NCI-H2171 (cell line): ENCODE measurements at places on chromosomes 3 and 15.

DNA sequence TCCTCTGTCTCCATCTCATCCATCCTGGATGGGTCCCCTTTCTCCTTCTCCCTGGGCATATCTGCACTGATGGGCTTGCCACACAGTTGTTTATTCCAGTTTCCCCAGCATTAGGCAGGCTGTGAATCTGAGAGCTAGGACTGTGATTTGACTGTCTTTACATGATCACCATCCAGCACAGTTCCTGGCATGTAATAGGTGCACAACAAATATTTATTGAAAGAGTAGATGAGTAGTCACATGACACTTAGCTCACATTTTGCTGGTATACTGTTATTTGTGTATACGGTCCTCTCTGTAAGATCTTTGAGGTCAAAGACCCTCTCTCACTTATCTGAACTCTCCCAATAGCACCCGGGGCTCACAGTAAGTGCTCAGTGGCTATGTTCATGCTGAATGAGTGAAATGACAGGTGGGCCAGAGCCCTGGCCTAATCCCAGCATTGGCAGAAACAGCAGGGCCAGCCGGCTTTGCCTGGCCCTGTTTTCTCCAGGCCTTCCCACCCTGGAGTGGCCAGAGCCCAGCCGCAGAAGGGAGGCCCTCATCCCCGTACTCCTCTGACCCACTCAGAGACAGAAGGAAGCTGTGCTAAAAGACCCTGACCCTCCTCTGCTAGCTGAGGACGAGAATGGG, 16.2 kb upstream of the BAHD1 start:
- DNase-seq, result no peak

DNA sequence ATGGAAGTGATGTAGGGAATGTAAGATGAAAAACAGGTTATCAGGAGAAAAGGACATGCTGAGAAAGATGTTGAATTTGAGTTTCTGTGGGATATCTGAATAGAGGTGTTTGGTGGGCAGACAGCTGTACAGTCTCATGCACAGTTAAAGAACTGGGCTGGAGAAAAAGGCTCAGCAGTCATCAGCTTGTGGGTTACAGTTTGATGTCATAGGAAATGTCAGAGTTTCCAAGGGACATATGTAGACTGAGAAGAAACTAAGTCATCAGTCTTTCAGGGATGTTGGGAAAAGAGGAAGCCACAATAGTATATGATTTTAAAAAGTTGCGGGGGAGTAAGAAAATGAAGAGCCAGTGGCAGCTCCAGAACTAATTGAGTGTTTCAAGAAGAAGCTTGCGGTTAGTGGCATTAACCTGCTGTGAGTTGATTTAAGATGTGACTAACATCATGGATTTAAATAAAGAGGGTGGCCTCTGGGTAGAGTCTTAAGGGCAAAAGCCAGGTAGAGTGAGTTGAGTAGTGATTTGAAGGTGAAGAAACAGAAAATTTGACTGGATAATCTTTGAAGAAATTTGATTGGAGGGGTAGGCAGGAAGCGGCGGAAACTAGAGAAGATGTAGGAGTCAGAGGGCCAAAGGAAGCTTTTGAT, 24.6 kb downstream of the GORASP1 start:
- DNase-seq, result no peak

GRCh38 chr3:29441422-29441821, 160.6 kb downstream of the RBMS3 start:
- DNase-seq, result no peak

DNA sequence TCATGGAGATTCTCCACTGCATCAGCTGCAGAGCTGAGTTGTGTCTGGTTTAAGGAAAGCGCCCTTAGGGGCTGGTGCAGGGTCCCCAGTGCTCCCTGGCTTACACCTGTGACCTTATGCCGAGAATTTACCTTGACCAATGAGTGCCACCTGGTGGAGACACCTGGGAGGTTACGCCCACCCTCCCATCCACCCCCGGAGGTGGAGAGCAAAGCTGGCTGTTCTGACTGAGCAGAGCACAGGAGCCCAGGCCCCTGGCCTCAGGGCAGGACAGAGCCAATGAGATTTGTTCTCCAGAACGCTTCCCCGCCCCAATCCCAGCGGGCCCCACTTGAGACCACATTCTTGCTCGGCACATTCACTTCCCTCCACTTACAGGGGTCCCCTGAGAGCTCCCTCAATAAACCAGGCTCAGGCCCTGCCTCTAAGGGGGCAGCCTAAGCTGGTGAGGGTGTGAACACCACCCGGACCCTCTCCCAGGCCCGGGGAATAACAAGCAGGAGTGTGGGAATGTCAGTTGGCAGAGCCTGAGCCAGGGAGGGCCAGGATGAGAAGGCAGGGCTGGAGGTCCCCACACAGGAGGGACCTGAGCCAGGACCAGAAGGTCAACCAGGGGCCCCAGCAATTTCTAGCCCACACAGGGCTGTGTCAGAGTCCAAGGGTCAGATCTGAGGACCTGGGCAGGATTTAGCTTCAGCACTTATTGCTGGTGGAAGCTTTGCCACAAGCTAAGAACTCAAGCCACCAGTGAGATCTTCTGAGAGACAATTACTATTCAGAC, 117.1 kb downstream of the TPRA1 start:
- DNase-seq, result no peak

GRCh38 chr3:1318296-1319005, 225.6 kb downstream of the CNTN6 start:
- DNase-seq, result no peak

- no peak for DNase-seq
Observed at GRCh38 chr3:54515441-54516213, 393.3 kb downstream of the CACNA2D3 start.

DNA sequence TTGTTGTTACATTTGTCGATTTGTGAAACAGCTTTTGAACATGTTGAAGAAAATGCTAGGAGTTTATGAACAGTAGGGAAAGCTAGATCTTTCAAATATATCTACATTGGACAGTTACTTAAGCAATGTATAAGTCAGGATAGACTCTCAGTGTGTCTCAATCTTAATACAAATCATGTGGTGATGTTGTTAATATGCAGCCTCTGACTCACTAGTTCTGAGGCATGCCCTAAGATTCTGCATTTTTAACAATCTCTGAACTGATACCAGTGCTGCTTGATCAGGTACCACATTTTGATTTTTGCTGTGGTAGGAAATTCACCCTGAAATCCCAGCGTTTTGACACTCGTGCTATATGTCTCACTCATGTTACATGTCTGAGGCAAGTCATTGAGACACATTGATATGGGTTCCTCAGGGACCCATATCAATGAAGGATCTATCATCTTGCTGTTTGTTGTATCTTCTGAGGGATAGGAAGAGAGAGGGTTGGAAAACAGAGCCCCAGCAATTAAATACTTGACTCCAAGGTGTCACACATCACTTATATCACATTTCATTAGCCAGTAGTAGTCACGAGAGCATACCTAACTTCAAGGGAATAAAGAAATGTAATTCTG, 597.9 kb downstream of the TAFA4 start:
- no peak for DNase-seq

DNA sequence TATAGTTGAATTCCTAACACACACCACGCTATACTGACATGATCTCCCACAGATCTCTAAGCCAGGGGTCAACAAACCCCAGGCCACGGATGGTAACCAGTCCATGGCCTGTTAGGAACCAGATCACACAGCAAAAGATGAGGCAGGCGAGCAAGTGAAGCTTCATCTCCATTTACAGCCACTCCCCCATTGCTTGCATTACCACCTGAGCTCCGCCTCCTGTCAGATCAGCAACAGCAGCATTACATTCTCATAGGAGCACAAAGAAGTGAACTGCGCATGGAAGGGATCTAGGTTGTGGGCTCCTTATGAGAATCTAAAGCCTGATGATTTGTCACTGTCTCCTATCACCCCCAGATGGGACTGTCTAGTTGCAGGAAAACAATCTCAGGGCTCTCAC, 2.7 kb downstream of the PDCD7 start:
- DNase-seq, result no peak

DNA sequence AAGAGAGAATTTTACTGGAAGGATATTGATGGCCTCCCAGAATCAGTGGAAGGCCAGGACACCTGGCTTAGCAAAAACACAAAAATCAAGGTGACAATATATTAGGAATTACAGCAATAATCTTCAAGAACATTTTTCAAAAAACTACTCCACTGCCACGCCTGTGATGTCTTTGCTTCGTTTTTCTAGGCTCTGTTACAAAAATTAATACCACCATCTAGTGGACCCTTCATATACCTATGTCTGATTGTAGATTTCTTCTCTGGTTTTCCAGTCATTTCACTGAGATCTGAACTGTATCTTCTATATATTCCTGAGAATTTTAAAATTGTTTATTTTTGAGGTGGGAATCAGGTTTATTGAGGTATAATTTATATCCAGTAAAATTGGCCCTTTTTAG, 5.6 kb upstream of the SLC33A1 start:
- DNase-seq, result no peak

DNA sequence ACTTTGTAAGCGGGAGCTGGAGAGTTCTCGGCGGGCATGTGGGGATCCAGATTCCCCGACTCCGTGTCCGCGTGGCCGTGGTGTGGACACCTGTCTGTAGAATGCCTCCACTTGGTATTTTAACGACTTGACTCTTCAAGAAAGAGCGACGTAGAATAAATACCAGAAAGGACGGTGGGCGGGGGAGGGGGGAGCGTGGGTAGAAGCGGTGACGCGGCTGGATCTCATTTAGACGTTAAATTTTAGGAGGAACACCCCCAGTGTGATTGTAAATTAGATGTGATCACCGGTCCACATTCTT, 620 bp upstream of the PYGO1 start:
- DNase-seq, result no peak

DNA sequence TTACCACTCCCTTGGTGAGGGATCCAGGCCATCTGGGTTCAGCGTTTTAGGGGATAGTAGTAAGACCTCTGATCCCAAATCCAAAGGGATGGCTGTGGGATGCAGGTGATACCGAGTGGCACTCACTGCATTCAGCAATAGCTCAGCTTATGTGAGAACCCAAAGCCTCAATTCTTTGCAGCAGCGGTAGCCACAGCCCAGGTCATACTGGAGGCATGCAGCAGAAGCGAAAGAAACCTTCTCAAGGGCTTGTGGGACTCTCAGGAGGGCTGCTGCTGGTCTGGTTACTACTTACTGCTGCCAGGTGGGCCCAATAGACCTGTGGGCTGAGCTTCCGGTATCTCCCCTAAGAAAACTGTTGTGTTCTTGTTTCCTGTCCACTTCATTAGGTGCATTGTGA, 38.0 kb downstream of the CHCHD6 start:
- no peak for DNase-seq

GRCh38 chr15:85100186-85100937, 118.7 kb downstream of the PDE8A start:
- DNase-seq, result no peak

DNA sequence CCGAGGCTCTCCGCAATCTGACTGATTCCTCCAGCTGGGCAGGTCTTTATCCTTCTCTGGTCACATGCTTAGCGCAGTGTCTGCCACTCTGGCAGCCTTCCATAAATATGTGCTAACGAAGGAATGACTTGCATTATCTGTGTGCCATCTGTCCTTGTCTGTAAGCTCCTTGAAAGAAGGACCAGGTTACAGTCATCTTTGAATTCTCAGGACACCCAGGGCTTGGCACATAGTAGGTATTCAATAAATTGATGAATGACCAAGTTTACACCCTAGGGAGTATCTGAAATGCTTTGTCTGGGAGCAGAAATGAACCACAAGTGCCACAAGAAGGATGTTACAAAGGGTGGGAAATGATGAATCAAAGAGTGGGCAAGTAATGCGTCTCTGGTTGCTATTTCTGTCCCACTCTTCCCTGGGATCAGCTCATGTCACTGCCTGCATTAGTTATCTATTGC, 16.5 kb upstream of the FAM3D start:
- peak; percentile 63 for DNase-seq

- peak; percentile 32 for DNase-seq
Observed at GRCh38 chr15:96327155-96327741, 3.3 kb upstream of the NR2F2 start.

DNA sequence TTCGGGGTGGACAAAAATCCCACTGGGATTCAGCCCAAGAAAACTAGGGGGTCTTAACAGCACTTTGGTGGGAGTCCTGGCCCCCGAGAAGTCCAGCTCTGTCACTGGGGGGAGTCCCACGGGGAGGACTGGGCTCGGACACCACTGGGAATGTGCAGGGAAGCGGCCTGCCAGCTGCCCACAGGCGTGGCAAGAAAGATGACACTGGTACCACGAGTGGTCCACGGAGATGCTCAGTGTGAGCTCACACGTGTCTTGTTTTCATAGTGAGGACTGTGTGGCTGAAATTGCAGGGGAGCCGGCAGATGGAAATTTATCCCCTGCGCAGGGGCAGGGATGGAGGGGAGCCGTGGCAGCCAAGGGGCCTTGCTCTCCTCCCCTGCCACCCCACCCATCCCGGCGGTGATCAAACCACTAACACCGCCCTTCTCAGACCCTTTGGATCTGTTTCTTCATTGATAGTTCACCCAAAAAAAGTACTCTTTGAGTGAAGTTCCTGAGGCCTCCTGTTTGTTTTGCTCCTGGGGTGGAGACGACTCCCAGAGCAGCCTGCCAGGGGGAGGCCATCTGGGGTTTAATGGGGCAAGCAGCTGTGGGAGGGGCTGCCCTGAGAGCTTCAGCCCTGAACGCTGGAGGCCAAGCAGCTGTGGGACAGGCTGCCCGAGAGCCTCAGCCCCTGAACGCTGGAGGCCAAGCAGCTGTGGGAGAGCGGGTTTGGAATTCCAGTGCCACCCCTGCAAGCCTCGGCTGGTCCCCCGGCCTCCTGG, 130.9 kb downstream of the LRRK1 start:
- DNase-seq, result no peak

GRCh38 chr15:73747847-73748590, 5.1 kb downstream of the INSYN1 start:
- DNase-seq, result peak; percentile 20

- no peak for DNase-seq
Observed at GRCh38 chr15:60283936-60284335, 113.8 kb downstream of the ANXA2 start.

DNA sequence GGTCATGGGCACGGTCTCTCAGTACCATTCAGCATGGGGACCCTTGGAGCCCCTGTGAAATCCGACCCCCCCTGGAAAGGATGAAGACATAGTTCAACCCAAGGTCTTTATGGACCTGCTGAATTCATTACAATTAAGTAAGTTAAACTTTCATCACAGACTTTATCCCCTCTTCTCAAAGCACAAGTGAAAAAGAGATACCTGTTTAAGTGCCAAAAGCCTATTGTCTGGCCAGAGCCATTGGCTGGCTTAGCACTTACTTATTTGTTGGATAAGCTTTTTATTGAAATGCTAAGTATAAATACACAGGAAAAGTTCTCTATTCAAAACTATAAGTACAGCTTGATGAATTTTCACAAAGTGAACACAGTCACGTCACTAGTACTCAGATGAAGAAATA, 128.4 kb upstream of the NR2E3 start:
- no peak for DNase-seq
